ENCODE measurements at places on chromosomes 3 and 15.
A peak's percentile ranks its signal among the peaks of the same experiment; 100 is the strongest.

DNA sequence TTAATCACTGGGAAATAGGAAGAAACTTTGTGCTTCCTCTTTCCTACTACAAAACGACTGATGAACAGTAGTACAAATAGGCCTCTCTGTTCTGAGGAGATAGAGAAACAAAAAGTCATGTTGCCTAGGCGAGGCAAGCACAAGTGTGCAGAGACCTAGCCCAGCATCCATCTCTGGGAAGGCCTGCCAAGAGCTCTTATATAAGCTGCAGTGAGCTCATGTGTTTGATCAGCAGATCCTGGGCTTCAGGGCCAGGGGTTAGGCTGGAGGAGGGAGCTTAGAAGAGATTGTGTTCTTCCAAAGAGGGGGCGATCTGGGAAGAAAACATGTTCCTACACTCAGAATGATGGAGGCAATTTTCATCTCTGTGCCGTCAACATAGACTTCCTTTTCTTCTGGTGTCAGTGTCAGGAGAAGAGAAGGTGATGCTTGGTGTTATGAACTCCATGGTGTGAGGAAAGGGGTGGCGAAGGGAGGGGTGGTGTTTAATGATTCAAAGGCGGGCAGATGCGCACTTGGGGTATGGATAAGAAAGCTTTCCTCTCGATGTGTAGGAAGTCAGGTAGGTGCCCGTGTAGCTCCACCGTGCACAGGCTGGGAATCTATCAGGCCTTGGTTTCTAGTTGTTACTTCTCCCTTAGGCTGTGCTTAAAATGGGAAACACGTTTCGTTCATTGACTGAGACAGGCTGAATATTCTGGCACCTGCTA, 29.5 kb upstream of the ETV5 start:
- DNase-seq = no peak

DNA sequence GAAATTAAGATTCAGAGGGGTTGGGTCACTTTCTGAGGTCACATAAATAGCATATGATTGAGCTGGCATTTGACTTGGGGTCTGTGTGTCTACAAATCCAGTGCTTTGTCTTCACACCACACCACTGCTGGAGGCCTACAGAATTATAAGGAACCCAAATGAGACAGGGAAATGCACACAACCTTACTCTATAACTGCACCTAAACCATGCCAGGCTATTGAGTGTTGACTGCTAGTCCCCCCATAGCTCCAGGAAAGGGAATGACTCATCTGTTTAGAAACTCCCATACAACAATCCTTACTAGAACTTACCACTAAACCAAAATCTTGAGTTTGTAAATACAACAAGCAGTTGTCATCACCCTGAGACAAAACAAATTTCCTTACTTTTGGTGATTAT, 16.9 kb upstream of the TSC22D2 start:
- no peak for DNase-seq

DNA sequence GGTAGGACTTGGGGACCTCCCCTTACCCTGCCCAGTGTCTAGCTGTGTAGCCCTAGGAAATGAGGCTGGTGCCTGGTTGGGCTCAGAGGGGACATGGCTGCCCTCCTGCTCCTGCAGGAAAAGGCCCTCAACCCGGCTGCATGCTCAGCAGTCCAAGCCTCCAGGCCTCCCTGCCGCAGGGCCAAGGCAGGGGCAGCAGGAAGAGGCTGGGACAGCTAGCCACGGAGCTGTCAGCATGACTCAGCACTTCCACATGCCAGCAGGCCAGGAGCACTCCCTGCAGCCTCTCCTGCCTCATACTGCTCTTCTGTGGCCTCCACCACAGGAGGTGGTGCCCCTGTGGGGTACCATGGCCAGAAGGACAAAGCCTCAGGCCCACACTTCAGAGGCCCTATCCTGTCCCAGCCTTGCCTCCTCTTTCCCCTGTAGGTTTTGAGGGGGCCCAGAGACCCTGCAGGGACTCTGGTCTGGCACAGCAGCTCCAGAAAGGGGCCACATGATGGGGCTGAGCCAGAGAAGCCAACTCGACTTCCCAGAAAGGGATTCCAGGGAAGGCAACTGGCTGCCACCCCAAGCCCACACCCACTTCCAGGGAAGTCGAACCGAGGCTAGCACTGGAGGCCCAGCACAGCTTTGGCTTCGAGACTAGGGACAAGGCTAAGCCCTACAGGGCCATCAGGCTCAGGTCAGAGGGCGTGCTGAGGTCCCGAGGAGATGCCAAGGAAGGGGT, 19.5 kb downstream of the TKT start:
- DNase-seq = no peak

DNA sequence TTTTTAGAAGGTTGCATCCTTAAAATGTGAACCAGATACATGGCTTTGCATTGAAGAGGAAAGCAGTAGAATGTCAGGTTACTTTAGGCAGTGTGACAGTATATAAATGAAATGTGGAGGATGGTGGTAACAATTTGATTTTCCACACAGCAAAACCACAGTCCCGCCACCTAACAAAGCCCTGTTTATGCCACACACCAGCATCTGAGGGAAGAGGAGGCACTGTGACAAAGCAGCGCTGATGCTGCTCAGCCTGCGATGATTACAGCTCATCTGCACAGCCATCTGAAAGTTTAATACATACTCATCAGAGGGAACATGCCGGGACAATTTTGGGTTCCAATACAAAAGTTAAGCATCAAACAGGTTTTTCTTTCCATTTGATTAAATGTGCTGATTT, 8.9 kb downstream of the RNF7 start:
- DNase-seq = no peak

- DNase-seq = peak; percentile 0
Measured at GRCh38 chr15:77026501-77027110, 31.7 kb downstream of the PSTPIP1 start.

- DNase-seq = no peak
Measured at GRCh38 chr15:41698779-41699178, 38.6 kb downstream of the MGA start.

DNA sequence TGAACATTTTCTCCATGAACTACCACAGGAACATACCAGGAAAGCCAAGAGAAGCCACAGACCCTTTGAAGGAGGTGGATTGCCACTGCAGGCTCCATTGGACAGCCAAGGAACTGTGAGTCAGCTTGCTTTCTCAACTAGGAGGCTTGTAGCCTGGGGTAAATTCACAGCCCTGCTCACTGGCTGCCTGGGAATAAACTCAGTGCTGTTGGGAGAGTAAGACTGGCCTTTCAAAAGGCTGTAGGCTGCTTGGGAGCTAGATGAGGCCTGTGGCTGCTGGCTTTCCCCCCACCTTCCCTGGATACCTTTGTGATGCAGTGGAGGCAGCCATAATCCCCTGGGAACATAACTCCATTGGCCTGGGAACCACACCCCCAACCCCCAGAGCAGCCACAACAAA, 223.5 kb upstream of the RBMS3 start:
- no peak for DNase-seq

- DNase-seq = no peak
Measured at GRCh38 chr15:58448906-58449305, 17.1 kb downstream of the LIPC start.

DNA sequence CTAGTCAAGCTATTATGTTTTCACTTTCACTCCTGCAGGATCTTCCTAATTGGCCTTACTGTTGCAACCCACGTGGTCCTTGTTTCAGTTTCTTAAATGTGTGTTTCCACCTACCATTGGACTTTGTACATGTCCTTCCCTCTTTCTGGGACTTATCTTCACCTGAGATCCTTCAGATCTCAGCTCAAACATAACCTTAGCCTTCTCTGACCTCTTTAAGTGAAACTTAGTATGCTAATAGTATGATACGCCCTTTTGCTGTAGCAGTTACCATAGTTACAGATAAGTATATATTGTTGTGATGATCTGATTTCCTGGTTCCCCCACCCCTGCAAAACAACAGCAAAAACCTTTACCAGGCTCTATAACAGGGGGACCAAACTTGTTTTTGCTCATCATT, 35.2 kb downstream of the U2SURP start:
- no peak for DNase-seq

- DNase-seq = peak; percentile 40
Measured at GRCh38 chr3:171458071-171458863, 1.9 kb downstream of the TNIK start.

DNA sequence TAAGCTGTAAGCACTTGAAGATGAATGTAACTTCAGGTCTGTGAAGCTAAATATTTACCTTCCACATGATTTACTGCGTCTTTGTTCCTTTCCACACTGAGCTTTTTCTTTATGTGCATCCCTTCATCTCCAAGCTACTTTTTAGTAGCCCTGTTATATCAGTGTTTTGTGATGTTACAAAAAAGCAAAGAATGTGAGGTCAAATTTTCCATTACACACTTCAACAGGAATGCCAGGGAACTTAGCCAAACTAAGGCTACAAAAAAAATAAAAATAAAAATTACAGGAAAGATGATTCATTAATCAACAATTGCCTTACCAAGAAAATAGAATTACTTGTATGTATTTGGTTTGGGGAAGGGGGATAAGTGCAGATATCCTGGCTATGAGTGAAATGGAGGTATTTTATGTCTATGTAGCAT, 73.0 kb downstream of the FILIP1L start:
- DNase-seq = no peak

GRCh38 chr3:186315581-186316354, 46.3 kb downstream of the DGKG start:
- no peak for DNase-seq

DNA sequence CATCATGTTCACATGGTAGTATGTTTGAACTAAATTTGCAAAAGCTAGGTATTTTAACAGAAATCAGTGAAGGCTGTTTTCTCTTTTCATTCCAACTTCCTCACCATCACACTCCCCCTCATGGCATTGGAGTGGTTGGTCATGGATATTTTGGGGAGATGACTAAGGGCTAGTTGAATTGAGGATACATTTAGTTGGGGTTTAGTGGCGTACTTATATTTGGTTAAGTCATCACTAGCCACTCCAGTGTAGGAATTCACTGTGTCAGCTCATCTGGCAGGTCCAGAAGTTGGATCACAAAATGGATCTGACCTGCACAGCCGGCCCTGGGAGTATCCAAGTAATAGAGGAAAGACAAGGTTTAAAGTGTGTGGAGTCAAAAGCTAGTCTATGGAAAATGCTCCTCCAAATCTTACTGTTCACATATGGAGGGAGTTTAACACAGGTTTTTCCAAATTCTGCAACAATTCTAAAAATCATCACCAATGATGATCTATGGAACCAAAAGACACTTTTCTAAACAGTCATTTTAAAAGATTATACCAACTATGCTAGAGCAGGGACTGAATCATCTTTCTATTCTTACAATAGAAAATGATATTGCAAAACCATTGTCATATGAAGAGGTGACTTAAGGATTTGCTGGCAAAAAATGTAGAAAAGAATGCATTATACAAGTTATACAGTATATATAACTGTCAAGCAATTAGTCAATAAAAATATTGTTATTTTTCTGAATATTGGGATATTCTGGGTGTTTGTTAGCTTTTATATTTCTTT, 247.8 kb upstream of the PEX5L start:
- no peak for DNase-seq

GRCh38 chr3:139281096-139281495, 62.7 kb upstream of the MRPS22 start:
- no peak for DNase-seq

GRCh38 chr3:65019443-65020055, 331.7 kb upstream of the ADAMTS9 start:
- no peak for DNase-seq

- no peak for DNase-seq
Measured at GRCh38 chr3:149114458-149114857, 15.0 kb upstream of the HPS3 start.

GRCh38 chr3:145224886-145225285, 936.1 kb downstream of the PLOD2 start:
- DNase-seq = no peak

DNA sequence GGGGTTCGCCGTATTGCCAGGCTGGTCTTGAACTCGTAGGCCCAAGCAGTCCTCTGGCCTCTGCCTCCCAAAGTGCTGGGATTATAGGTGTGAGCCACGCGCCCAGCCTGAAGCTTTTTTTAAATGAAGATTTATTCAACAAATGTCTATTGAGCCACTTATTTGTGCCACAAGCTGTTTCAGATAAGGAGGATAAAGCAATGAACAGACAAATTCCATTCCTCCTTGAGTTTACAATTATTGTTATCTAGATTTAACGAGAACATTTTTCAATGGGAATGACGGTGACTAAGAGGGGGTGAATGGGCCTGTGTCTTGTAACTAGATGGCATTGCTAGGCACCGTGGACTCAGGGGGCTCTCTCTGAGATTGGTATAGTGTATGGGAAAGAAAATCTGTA, 10.2 kb downstream of the PPARG start:
- DNase-seq = no peak
